Fibroblast of upper back skin (primary cell): ENCODE measurements at places on chromosomes 12 and 14.
A peak's percentile ranks its signal among the peaks of the same experiment; 100 is the strongest.

- no peak for DNase-seq
Observed at GRCh38 chr12:32644431-32644830, 34.7 kb upstream of the DNM1L start.

GRCh38 chr14:28406196-28406595 is 360.4 kb upstream of the FOXG1 start:
- DNase-seq, result peak; percentile 27

DNA sequence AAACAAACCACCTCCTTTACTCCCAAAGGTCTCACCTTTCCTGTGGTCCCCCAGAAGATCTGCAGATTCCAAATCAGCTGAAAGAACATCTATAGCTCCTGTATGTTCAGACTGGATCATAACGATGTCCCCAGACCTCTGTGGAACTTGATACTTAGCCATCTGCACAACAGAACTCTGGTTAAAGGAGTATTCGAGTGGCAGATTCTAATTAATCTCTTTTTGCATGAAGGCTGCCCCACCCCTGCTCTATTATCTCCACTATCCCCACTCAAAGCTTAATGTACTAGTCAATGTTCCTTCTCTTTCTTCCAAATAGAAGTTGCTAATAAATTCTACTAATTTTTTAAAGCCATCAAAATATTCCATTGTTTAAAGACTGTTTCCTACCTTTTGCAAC is 22.8 kb downstream of the GSTZ1 start:
- no peak for DNase-seq

- DNase-seq, result peak; percentile 29
Observed at GRCh38 chr12:107594995-107595394, 90.6 kb upstream of the PWP1 start.

- no peak for DNase-seq
Observed at GRCh38 chr14:60241091-60241490, 7.9 kb upstream of the PPM1A start.

- no peak for DNase-seq
Observed at GRCh38 chr12:125579916-125580315, 514.7 kb downstream of the AACS start.

GRCh38 chr14:90572441-90573150 is 175.8 kb downstream of the CALM1 start:
- DNase-seq, result no peak

GRCh38 chr12:81874166-81874565 is 115.0 kb upstream of the PPFIA2 start:
- no peak for DNase-seq

DNA sequence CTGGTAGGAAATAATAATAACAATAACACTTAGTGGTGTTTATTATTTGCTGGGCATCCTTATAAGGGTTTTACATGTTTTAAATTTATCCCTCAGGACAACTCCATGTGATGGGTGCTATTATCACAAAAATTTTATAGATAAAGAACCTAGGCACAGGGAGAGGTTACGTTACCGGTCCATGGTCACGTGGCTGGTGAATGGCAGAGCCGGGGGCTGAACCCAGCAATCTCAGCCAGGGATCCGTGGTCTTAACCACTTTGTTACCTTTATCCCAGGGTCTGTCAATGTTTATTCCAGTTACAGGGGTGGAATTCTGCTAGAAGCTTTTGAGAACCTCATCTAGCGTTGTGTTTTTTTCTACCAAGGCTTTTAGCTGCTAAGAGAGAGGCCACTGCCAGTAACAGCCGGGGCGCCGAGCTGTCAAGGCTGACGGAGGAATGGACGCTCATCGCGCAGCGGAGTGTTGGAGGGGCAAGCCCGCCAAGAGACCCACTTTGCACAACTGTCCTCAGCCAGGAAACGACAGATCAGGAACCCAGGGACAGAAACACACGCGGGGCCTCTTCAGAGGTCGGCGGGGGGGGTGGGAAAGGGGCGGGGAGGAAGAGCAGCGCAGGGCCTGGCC is 418 bp downstream of the AMN1 start:
- DNase-seq, result no peak

- DNase-seq, result peak; percentile 72
Observed at GRCh38 chr14:91858536-91859275, 8.6 kb downstream of the TC2N start.

DNA sequence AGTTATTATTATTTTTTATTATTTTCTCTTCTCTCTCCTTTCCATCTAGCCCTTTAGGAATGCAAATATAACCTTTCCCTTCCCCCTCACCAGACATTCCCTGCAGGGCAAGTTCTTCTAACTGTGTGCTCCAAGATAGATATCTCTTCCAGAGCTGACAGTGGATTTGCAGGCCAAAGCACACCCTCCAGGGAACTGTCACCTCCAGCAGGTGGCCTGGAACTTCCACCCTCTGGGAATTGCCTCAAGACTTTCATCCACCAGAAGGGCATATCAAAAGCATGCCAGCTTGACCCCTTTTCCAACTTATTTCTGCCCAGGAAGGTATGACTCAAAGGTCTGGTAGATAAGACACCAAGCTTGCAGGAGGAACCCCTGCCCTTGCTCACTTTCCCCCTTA is 13.6 kb upstream of the KCNA5 start:
- DNase-seq, result no peak

DNA sequence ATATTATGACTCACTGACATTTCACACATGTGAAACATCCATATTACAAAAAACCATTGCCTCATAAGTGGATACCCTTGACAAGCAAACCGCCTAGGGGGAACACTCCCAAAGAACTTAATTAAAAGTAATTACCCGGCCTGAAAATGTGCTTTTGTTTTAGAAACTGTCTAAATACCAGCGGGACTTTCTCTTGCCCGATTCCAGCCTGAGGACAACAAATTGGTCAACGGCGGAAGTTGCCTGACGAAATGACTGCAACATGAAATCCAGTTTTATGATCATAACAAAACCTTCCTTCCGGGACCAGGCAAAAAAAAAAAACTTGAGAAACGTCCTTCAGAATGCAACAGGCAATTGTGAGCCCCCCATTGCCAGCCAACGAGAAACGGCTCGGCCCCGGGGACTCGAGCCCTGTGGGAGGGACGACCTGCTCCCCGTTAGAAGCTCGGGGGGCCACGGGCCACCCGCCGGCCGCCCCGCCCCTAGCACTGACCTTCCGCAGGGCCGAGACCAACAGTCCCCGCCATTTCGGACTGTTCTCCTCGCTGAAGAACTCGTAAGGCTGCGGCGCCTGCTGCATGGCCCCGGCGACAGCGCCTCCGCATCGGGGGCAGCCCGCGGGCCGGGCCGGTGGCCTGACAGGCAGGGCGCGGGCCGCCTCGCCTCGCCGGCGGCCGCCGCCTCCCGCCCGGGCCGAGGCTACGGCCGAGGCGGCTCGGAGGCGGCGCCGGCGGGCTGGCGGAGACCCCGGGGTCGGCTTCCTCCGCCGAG is 490 bp downstream of the SOS2 start:
- peak; percentile 51 for DNase-seq
